Trophoblast cell (in vitro differentiated cells and primary cell): ENCODE measurements at places on chromosomes 12 and 14.

GRCh38 chr12:129701631-129702101 is 202.2 kb downstream of the TMEM132D start:
- DNase-seq, result no peak

- DNase-seq, result peak; percentile 32
These were observed 1120.8 kb upstream of the TMEM132C start for GRCh38 chr12:127145929-127146789.

DNA sequence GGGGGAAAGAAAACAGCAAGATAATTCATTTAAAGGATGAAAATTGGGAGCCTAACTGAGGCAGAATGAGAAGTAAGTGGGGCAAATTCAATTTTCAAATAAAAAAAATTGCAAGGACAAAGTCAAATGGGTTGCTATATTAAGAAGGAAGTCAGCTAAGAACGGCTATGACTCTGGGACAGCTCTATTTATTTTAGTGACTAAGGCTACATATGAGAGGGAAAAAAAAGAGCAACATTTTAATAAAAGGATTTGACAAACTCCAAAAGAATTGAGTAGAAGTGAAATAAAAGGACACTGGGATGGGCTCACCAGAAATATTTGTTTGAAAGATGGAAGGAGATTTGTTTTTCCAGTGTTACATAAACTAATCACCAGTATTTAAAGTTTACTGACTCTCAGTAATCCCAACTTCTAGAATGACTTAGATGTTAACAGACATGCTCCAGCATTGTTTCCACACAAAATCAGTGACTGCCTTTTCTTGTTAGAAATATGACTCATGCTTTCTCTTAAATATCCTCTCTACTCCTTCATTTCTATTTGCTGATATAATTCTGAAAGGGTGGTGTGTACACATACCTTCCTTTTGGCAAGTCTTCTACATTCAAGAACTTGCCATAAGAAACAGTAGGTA is 198.5 kb downstream of the SLC25A21 start:
- DNase-seq, result no peak

DNA sequence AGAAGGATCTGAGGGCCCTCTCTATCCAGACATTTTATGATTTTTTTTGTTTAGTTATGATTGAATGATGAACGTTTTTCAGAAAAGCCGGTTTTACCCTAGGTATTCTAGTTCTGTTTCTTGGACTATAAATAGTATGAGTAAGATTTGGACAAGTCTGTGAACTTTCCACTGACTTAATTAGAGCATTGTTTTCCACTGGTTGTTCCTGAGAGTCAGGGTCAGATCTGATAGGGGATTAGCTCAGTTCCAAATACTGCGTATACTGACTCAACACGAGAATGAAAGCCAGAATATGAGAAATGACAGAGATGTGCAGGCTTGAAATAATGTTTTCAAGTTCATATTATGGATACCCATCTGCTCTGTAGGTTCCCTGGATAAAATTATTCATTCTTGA is 361.6 kb downstream of the AEBP2 start:
- DNase-seq, result no peak

GRCh38 chr14:103503296-103503695 is 19.3 kb downstream of the CKB start:
- no peak for DNase-seq

- no peak for DNase-seq
These were observed 371.5 kb downstream of the ALG10 start for GRCh38 chr12:34393821-34394150.

GRCh38 chr12:109605599-109606228 is 32.1 kb downstream of the MVK start:
- no peak for DNase-seq

GRCh38 chr14:65354715-65355114 is 57.8 kb upstream of the FUT8 start:
- no peak for DNase-seq

- DNase-seq, result no peak
These were observed 66.9 kb upstream of the ACTN1 start for GRCh38 chr14:69045857-69046475.

DNA sequence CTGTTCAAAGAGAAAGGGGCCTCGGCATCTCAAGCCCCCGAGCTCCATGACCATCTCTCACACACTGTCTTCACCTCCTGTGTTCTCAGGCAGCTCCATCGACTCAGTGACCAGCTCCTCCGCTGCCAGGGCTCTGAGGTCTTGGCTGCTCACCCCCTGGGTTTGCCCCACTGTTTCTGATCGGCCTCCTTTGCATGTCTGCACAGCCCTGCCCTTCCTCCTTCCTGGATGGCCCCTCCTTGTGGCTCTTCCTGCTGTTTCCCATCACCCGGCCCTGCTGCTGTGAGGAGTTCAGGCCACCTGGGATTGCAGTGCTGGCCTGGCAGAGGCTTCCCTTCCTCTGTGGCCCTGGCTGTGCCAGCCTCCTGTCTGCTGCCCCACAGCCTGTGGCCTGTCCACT is 38.1 kb upstream of the PIWIL1 start:
- no peak for DNase-seq

GRCh38 chr12:47744778-47745436 is 13.8 kb downstream of the RAPGEF3 start:
- no peak for DNase-seq

DNA sequence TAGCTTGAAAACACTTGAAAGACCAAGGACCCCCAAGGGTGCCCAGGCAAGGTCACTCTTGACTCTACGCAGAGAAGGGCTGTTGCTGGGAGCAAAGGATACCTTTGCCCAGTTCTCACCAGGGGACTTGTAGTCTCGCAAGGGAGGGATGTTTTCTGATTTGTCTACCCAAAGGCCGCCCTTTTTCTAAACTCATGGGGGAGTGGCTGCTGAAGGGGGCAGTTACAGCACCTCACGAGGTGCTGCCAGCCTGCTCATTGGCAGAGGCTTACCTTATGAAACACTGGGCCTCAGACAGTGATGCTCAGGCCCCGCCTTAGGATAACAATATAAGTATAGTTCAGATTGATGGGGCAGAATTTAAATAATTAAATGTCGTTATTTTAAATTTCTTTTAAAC is 107.0 kb downstream of the ETV6 start:
- no peak for DNase-seq

DNA sequence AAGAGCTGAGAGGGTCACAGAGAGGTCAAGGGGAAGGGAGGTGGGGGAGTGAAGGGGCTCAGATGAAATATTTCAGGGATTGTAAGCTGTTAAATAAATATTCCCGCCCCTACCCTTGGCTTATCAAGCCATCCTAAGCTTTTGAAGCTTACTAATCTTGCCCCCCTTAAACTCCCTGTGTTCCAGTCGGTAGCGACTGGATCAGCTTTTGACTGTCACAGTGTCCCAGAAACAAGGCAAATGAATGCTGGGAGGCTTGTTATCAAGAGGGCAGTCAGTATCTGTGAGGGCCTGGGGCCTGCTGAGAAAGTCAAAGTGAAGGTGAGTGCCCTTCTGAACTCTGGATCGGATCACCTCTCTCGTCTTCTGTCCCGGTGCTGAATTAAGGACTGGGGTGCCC is 128.1 kb downstream of the DACT1 start:
- DNase-seq, result no peak
